NT2/D1 (cell line): ENCODE measurements at places on chromosomes 4 and X.

GRCh38 chrX:66200855-66201795 lies 37.1 kb downstream of the HEPH start:
- no peak for DNase-seq

DNA sequence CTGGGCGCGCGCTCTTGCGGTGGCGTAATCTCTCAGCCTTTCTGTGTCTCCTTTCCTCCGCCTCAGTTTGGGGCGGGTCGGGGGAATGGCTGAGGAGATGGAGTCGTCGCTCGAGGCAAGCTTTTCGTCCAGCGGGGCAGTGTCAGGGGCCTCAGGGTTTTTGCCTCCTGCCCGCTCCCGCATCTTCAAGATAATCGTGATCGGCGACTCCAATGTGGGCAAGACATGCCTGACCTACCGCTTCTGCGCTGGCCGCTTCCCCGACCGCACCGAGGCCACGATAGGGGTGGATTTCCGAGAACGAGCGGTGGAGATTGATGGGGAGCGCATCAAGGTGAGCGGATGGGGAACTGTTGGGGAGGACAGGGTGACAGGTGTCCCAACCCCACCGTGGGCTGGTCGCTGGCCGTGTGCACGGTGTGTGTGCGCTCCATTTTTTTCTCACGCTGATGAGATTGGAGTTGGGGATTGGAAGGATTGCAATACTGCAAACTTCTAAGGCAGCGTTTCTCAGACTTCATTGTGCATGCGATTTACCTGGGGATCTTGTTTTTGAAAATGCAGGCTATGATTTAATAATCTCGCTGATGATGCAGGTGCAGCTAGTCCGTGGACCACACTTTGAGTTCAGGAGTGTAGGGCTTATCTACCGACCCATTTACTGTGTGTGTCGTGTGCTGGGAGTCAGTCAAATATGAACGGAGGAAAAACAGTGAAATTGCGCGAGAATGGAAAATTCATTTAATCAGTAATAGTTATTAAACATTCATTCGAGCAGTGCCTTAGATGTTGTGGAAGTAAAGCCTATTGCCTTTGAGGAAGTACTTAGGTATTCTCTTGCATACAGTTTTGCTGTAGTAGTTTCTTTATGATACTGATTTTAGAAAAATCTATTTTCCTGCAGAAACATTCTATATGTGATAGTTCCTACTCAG lies at the start of gene RAB33B:
TSS of gene RAB33B (plus strand) at position 11 of the 935 bp plus-strand sequence. CDS start at position 86, 75 bp downstream.
- no peak for DNase-seq

DNA sequence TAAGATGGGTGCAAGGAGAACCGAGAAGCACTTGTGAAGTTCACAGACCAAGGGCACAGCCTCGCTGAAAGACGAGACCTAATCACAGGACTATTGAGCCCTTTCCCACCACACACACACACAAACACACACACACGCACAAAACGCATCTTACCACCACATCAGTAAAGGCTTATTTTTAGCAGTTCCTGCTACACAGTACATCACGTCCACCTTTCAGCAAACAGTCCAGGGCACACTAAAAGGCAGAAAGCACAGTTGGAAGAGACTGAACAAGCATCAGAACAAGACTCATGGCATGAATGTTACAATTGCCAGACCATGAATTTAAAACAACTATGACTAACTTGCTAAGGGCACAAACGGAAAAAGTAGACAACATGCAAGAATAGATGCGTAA lies 83.6 kb upstream of the MAPK10 start:
- no peak for DNase-seq

DNA sequence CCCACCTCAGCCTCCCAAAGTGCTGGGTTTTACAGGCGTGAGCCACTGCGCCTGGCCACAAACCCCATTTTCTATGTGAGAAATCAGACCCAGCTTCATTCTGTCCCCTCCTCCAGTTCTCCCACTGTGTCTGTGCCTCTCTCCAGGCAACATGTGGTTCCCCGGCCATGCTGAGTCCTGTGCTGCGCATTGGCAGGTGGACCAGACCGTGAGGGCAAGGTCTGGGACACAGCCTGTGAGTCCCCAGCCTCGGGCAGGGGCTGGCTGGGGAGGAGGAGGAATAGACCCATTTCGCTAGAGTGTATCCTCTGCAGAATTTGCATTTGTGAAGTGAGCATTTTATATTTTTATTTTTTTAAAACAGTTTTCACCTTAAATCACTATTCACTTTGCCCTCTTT lies 21.5 kb upstream of the CLDN24 start:
- no peak for DNase-seq

- DNase-seq, result no peak
Measured at GRCh38 chrX:37995428-37995827, 10.9 kb upstream of the SYTL5 start.

GRCh38 chr4:127985989-127986388 lies 20.8 kb downstream of the ABHD18 start:
- DNase-seq, result no peak
